ENCODE measurements at places on chromosomes 12 and 14. TPM values are rescaled to one million over a fixed set of nuclear protein-coding genes. Genes with fewer than 3 reads are reported as not detected.

CLEC9A gene
- not detected for total RNA-seq

GRCh38 chr12:80469681-80470080 lies 25.6 kb downstream of the PTPRQ start:
- no peak for DNase-seq

GRCh38 chr12:116183741-116184141 lies 93.8 kb downstream of the MED13L start:
- DNase-seq, result no peak

OR6C2 gene
- total RNA-seq, result not detected

- no peak for DNase-seq
Observed at GRCh38 chr12:112941528-112942335, 3.5 kb downstream of the OAS3 start.

GRCh38 chr12:5808981-5809380 lies 136.1 kb downstream of the ANO2 start:
- DNase-seq, result no peak

PLEKHG7 gene
- total RNA-seq, result 6.1 TPM

DNA sequence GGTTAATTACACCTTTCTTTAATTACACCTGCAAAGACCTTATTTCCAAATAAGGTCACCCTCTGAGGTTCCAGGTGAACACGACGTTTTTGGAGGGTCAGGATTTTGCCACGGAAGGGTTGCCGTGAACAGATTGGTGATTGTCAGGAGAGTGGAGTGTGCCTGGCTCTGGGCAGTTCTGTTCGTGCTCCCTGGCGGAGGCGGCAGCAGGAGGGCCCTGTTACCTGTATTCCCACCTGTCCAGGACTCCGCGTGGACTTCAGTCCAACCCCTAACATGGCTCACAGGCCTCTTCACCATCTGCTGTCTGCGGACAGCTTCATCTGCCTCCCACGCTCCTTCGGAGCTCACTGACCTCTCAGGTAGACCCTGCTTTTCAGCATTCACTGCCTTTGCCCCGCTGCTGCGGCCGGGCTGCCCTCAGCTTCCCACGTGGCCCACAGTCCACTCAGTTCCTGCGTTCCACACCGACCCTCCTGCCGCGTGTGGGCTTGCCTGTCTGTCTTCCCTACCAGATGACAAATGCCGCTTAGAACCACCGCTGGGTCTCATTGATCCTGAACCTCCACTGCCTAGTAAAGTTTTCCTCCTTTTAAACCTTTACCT lies 187.5 kb upstream of the DIO3 start:
- peak; percentile 16 for DNase-seq

- no peak for DNase-seq
Observed at GRCh38 chr14:52235866-52236510, 31.5 kb upstream of the PTGDR start.

GRCh38 chr12:43805149-43805859 lies 813 bp downstream of the TWF1 start:
- DNase-seq, result no peak

DNA sequence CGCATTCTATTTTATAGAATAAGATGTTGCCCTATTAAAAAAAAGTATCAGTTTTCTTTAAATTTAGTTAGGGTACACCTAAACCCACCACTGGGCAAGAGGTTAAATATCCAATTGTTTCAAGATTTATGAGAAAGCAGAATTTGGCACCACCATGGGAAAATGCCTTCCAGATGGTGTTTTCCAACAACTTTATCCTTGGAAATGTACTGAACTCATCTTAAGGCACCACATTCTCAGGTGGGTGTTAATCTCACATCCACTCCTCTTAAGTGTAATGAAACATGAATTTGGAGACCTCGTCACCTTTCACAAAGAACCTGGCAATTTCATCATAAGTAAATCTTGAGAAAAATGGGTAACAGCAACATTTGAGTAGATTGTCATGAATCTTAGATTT lies 13.1 kb downstream of the CBX5 start:
- DNase-seq, result no peak

DNA sequence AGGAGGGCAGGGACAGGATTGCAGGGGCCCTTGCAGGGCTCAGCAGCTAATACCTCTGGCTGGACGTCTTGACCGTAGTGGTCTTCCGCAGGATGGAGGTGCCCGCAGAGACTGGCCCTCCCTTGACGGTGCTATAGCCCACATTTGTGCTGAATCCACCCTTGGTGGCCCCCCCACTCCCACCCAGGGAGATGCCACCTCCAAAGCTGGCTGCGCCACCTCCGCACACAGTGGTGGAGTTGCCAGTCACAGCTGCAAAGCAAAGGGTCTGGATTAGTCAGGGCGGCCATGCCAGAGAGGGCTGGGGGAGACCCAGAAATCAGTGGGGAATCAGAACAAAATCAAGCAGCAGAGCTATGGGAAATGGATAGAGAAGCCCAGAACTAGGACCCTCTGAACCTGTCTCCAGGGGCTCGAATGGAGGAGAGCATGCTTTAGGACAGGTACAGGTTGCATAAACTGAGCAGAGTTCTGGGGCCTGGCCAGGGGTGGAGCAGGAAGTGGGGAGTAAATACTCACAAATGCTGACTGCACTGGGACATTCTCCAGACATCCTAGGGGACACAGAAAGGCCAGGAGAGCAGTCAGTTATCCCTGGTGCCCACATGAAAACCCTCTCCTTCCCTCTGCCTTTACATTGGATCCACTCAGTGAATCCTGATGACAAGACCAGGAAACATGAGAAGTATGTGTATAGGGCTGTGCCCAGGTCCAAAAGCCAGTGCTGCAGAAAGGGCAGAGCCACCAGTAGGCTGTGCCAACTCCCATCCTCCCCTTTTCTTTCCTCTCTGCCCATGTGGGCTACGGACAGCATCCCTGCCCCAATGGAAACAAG lies 8.1 kb upstream of the KRT4 start:
- DNase-seq, result no peak

GRCh38 chr12:28500373-28501024 lies 310.2 kb downstream of the CCDC91 start:
- no peak for DNase-seq

- no peak for DNase-seq
Observed at GRCh38 chr12:77407931-77408330, 342.6 kb upstream of the E2F7 start.

RPL10L gene
- total RNA-seq, result not detected

B4GALNT3 gene
- 1.8 TPM for total RNA-seq

SSPN gene
- 21.2 TPM for total RNA-seq

GRCh38 chr14:90523544-90523943 lies 126.7 kb downstream of the CALM1 start:
- no peak for DNase-seq

TAS2R13 gene
- total RNA-seq, result 1.5 TPM

- no peak for DNase-seq
Observed at GRCh38 chr12:12803186-12803585, 10.0 kb upstream of the DDX47 start.

- no peak for DNase-seq
Observed at GRCh38 chr14:94374749-94375260, 13.6 kb downstream of the SERPINA1 start.

DNA sequence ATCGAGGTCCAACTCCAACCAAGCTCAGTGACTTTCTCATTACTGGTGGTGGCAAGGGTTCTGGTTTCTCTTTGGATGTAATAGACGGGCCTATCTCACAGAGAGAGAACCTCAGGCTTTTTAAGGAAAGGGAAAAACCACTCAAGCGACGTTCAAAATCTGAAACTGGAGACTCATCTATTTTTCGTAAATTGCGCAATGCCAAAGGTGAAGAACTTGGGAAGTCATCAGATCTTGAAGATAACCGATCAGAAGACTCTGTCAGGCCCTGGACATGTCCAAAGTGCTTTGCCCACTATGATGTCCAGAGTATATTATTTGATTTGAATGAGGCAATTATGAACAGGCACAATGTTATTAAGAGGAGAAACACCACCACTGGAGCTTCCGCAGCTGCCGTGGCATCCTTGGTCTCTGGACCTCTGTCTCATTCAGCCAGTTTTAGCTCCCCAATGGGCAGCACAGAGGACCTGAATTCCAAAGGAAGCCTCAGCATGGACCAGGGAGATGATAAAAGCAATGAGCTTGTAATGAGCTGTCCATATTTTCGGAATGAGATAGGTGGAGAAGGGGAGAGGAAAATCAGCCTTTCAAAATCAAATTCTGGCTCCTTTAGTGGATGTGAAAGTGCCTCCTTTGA lies 343.5 kb upstream of the RGS6 start:
- no peak for DNase-seq

DNA sequence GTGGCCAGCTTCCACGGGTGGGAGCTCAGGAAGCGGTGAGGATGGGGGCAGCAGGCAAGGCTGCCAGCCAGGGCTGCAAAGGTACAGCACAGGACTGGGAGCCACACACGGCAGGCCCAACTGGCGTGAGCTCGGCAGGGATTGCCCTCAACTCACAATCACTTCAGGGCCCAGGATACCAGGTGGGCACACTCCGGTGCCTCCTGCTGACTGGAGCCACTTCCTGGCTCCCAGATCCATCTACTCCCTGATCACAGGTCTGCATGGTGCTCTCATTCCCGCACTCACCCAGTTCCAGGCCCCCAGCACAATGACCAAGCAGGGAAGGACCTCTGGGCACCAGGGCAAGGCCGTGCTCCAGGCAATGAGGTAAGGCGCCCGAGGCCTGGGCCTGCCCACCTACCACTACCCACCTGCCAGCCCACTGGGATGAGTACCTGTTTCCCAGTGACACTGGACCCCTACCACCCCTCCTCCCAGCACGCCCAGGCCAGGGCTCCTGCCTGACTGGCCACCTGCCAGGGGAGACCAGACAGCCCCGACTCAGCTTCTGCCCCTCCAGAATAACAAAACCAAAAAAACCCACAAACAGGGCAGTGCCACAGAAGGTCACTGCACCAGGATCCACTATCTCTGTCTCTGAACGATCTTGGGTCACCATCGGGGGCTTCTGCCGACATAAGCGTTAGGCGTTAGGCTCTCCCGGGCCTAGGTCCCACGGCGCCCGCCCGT lies 1.8 kb downstream of the JAG2 start:
- no peak for DNase-seq

DNA sequence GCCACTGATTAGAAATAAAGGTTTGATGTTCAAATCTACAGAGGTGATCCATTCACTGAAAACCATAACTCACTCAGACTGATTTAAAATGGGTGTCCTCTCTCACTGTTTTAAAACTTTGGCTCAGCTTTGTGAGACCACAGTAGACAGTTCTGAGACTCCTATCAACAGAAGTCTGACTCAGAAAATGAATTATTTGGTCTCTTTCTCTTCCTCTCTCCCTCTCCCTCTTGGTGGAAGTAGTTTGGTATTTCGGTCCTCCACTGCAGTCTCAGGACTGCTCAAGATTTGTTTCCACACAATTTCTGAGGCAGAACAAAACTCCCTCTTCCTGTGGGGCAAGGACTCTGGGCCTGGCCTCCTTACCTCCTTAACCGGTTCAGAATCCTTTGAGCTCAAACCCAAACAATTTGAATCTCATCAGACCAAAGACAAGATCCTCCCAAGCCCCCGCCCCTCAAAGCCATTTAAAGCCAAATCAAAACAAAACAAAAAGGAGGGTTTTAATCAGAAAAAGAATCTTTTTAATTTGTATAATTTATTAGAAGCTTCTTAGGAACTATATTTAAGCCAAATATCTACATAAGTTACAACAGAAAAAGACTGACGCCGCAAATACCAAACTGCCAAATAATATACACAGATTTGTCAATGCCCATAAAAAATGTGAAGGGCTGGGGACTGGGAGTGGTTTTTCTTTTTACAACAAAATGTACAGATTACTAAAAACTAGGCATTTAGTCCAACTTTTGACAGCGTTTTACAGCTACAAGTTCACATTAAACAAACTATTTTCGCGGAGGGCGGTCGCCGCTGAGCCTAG lies 3.9 kb downstream of the NKX2-1 start:
- DNase-seq, result no peak

DNA sequence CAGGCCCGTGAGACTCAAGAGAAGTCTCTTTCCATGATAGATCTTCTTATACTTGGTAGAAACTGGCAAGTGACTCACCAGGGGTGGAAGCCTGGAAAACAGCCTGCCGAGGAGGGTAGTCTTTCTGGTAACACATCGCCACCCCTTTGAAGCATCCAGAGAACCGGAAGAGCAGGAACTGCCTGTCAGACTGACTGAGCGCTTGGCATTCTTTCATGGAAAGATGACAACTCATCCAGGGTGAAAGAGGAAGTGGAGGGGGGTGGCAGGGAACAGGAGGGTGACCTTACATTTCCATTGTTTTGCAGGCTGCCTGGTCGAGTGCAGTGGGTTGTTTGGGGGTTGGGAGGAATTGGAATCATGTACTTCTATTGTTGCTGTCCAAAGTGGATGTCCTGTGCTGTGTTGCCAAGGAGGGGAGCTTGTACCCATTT lies 34.5 kb downstream of the PRKCH start:
- DNase-seq, result no peak

- DNase-seq, result no peak
Observed at GRCh38 chr12:79885911-79886490, 48.9 kb downstream of the PPP1R12A start.

DNA sequence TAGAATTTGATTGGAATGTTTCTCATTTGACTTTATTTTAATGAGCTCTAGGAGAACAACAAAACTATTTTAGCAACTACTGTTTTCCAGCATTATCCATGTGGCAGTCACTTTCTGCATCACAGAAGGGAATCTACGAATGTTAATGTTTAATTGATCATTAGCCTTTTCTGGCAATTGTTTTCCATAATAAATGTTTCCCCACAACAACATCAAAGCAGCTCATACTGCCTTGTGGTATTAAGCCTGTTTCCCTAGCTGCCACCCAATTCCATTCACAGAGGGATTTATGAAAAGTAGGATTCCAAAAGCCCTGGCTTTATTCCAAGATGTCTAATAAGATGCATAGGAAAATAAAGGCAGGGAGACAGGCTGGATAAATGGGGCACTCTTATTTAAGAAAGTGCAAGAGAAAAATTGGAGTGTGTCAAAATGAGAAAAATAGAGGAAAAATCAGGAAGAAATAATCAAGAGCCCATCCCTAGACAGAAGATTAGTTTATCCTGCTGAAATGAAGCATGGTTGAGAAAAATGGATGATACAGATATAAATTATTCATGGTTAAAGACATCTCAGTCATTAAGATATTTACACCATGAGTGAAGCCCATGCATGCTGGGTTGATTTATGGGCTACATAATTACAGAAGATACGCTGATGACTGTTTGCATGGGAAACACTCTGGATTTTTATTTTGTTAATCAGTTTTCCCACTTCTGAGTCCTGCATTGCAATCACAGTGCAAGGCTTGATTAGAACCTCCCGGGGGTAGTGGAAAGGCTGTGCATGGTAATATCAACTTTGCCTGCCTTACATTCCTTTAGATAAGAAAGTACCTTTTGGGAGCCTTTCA lies 180.3 kb downstream of the HELB start:
- no peak for DNase-seq

- no peak for DNase-seq
Observed at GRCh38 chr14:91300283-91300895, 55.9 kb upstream of the GPR68 start.

DNA sequence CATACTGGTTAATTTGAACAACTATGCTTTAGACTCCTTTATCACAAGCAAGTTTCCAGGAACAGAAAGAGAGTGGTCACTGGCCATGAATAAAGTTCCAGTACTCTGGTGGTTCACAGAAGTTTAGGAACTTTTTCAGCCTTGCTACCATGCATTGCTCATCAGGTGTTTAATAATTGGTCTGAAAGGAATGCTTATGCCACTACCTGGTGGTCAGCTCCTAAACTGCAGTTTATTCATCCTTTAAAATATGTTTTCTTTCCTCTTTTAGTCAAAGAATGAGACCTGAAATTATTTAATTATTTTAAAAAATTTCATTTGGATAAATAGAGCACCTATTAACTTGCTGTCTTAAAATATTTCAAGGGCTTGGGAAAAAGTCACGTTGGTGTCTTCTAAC lies 260.1 kb upstream of the OR4E1 start:
- DNase-seq, result no peak

Data from ovary (tissue), 10 donors.